GM03348 (cell line): ENCODE measurements at places on chromosomes 7 and 10.

GRCh38 chr10:95300022-95300539, 9.3 kb upstream of the PDLIM1 start:
- DNase-seq: no peak

GRCh38 chr7:157714166-157715070, 377.6 kb downstream of the DNAJB6 start:
- no peak for DNase-seq

- DNase-seq: peak; percentile 60
These were observed 244.5 kb upstream of the ANKRD30A start for GRCh38 chr10:36880898-36881297.

GRCh38 chr7:50607524-50608125, 42.4 kb upstream of the DDC start:
- no peak for DNase-seq

- peak; percentile 47 for DNase-seq
These were observed 1.8 kb downstream of the SEMA3C start for GRCh38 chr7:80916770-80917741.

GRCh38 chr7:83908526-83908925, 259.6 kb upstream of the SEMA3E start:
- no peak for DNase-seq

DNA sequence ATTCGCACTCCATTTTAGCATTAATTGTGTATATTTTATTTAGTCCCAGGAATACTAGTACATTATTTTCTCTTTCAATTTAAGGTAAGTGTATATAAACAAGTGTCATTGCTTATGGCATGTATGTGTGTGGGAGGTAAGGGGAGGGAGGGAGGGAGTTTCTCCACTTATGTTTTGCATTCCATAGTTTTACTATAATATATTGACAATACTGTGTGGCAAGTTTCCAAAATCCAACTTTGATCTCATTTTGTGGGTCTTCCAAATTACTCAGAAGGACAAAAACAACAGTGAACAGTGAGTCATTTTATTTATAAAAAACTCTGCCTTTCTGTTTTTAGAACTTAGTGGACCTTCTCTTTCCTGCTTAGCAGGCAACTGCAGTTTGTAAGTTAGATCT, 102.3 kb upstream of the SEMA3E start:
- DNase-seq: no peak

GRCh38 chr10:113044016-113044755, 94.1 kb downstream of the TCF7L2 start:
- no peak for DNase-seq

- DNase-seq: no peak
These were observed 93.3 kb upstream of the AGBL3 start for GRCh38 chr7:134892963-134893362.

DNA sequence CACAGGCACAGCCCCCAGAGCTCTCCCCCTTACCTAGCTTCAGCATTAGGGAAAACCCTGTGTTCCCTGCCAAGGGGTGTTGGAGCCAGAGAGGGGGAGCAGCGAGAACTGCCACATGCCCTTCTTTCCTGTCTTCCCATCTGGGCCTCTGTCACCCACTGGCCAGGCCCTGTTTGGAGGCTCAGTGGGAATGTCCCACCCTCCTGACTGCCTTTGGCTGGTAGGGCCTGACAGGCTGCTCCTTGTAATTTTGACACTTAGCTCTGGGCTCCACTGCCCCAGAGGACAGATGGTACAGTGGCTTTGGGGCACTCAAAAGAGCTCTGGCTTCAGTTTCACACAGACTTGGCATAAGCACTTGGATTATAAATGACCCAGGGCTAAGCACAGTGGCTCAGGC, 50.6 kb downstream of the GRID2IP start:
- peak; percentile 1 for DNase-seq

DNA sequence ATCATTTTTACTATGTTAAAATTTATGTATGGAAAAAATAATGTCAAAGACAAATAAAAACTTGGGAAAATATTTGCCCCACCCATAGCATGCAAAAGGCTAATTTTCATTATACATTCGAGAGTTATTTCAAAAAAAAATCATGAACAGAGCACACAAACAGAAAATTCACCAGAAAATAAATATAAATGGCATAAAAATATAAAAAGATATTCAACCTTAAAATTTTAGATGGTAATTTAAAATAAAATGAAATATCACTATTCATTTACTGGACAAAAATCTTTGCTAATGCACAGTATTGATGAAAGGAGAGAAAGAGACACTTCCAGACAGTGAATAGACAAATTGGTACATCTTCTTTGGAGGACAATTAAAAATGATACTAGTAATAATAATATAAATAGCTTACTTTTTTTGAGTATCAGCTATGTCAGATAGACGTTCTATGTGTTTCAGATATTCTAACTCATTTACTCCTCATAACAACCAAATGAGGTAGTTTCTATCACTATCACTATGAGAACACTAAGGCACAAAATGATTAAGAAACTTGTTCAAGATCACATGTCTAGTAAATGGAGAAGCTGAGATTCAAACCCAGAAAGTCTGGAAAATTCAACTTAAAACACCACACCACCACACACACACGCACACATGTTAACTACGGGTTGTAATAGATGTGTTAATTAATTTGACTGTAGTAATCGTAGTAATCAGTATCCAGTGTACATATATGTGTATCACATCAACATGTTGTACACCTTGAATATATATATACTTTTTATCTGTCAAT, 63.0 kb downstream of the CCDC71L start:
- no peak for DNase-seq

GRCh38 chr7:40676221-40676620, 541.4 kb downstream of the SUGCT start:
- DNase-seq: no peak

DNA sequence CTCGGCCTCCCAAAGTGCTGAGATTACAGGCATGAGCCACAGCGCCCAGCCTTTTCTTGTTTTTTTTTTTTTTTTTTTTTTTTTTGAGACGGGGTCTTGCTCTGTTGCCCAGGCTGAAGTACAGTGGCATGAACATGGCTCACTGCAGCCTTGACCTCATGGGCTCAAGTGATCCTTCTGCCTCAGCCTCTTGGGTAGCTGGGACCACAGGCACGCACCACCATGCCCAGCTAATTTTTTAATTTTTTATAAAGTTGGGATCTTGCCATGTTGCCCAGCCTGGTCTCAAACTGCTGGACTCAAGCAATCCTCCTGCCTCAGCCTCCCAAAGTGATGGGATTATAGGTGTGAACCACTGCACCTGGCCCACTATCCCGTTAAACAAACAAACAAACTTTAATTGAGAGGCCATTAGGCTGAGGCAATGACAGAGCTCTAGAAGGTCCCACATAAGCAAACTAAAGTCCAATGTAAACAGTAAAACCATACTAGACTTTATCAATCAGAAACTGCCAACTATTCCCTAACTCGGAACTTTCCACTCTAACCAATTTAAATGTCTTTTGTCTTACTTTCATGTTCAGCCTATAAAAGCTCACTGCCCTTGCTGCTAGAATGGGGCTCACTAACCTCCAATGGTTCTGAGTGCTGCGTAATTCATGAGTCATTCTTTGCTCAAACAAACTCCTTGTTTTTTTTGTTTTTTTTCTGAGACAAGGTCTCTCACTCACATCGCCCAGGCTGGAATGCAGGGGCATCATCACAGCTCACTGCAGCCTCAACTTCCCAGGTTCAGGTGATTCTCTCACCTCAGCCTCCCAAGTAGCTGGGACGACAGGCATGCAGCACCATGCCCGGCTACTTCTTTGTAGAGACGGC, 1.9 kb downstream of the DHX32 start:
- DNase-seq: peak; percentile 62

DNA sequence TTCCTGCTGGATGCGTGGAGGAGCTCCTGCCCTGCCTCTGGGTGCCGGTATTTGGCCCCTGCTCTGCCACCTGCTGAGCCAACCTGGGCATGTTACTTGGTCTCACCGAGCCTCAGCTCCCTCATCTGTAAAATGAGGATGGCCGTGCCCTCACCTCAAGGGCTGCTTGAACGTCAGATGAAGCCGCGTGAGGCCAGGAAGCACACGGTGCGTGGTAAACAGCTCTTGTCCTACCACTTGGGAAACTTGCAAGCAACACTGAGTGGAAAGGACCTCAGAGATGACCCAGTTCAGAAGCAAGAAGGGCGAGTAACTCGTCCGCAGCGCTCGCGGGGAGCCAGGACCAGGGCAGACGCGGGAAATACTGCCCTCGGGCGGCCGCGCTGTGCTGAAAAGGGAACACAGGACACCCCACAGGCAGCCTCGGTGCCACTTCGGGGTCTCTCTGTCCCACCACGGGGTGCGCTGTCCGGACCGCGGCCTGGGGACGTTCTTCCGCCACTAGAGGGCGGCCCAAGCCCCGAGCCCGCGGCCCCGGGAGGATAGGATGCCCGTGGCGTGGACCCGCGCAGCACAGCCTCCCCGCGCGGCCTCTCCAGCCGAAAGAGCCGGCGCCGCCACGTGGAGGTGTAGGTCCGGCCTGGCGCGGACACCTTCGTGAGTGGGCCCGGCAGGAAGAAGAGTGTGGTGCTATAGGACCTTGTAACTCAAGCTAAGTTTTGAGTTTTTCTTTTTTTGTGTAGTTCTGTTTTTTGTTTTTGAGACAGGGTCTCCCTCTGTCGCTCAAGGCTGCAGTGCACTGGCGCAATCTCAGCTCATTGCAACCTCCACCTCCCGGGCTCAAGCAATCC, 94.1 kb downstream of the PRKAG2 start:
- peak; percentile 92 for DNase-seq

DNA sequence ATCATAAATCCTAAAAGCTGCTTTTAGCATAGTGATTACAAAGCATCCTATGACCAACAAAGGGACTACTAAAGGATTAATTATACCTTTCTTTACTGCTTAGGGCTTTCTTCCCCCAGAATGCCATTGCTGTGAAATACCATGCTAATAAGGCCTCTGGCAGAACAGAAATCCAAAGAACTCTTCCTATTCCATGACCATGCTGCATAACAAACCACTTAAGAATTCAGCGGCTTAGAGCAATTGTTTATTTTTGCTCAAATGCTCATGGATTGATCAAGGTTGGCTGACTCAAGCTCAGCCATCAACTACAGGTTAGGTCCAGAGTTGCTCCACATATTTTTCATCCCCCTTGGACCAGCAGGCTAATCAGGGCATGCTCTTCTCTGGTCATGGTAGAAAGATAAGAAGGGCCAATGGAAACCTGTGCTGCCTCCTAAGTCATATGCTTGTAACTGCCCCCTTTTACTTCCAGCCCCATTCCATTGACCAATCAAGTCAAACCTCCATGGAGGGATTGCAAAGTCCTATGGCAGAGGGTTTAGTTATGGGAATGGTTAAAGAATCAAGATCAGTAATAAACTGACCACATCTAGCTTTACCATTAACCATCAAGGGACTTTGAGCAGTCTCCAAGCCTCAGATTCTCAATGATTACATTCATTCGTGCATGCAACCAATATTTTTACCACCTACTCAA, 244.4 kb upstream of the FZD1 start:
- DNase-seq: no peak

DNA sequence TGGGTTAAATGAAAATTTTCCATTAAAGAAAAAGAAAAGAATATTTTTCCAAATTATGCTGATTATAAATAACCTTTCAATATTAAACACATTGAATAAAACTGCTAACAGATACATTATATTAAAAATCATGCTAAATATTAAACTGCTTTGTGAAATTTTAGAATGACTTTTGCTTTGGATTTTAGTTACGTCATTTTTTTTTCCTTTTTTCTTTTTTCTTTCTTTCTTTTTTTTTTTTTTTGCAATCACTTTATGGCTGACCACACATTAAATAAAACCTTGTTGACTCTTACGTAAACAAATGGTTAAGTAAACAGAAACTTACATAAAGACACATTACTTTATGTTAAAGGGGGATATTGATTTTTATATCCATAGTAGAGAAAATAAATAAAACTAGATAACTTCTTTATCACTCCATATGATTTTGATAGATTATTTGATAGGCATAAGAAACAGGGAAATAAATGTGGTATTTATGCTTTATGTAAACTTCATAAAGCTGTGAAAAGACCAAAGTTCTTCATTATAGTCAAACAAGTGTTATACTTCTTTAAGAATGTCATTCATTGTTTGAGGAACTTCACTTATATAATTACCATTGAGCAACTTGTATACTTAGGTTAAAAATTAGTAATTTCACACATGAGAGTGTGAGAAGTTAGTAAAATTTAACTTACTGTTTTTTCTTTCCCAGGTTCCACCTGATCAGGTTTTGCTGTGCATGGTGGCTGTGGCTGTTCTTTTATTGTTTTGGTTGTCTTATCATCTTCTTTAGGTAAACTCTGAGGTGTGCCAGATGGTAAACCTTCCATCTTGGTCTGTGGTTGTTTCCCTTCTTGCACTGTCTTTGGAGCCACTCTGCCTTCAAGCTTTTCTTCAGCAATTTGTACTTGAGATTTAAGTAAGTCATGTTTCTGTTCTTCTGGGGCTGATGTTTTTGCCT, 197.3 kb downstream of the PCLO start:
- no peak for DNase-seq

- no peak for DNase-seq
These were observed 13.2 kb downstream of the EPHA1 start for GRCh38 chr7:143395187-143396149.

- peak; percentile 11 for DNase-seq
These were observed 40.4 kb downstream of the SCIN start for GRCh38 chr7:12610899-12611298.

DNA sequence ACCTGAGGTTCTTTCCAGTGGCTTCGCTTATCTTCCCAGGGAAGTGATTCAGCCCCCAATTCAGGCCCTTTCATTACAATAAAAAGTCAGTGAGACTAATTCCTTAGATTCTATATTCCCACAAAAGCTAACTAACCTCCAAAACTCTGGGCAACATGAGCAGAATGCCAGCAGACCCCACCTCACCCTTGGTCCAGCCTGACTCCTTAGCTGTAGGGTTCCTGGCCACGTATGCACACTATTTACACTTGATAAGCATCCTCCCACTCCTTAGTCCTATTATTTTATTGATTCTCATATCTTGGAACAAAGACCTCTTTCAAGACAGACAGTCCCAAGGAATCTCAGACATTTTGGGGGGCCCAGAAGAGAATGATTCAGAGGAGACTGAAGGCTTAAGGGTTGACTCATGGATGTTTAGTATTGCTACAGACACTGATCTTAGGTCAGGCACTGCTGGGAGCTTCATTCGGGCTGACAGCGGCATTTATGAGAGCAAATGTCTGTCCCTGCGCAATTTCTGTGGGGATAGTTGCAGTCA, 162.6 kb upstream of the GDF10 start:
- peak; percentile 89 for DNase-seq

GRCh38 chr7:11228515-11228914, 254.8 kb downstream of the PHF14 start:
- no peak for DNase-seq

DNA sequence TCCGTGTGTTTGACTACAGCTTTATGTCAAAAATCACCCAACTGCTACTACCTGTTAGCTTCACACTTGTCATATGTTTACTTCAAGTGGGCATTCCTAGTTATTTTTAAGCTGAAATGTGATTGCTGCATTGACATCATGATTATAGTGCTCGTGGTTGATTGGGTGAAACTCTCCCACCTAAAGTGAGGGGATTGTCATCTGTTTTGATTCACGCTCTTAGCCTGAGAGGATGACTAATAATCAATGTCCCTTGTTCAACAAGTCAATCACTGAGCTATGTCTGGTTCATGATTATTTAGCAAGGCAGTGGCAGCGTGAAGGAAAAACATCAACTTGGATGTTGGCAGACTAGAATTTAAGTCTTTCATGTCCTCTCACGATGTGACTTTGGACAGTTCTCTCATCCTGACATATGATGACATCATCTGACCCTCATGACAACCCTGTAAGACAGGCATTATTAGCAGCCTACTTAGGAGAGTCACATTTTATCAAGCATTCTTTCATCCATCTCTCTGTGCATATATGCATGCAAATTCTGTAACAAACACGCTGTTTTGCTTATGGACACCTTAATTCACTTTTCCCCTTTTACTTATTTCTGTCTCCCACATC, 352.6 kb upstream of the ZMIZ1 start:
- no peak for DNase-seq
